ENCODE measurements at places on chromosomes 16 and 17.
A peak's percentile ranks its signal among the peaks of the same experiment; 100 is the strongest.

DNA sequence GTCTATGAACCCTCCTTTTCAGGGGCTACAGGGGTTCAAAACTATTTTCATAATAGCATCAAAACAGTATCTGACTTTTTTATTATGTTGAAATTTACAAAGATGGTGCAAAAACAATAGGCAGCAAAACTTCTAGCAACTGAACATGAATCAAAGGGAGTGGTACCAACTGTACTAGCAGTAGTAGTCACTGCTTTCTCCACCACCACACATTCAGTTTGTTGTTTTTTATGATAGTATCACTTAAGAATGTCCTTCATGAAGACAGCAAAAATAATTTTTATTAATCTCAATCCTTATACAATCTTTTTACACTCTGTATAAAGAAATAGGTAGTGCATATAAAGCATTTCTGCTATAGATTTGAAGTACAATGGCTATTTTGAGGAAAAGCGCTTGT, 47.6 kb downstream of the MED13 start:
- no peak for DNase-seq

DNA sequence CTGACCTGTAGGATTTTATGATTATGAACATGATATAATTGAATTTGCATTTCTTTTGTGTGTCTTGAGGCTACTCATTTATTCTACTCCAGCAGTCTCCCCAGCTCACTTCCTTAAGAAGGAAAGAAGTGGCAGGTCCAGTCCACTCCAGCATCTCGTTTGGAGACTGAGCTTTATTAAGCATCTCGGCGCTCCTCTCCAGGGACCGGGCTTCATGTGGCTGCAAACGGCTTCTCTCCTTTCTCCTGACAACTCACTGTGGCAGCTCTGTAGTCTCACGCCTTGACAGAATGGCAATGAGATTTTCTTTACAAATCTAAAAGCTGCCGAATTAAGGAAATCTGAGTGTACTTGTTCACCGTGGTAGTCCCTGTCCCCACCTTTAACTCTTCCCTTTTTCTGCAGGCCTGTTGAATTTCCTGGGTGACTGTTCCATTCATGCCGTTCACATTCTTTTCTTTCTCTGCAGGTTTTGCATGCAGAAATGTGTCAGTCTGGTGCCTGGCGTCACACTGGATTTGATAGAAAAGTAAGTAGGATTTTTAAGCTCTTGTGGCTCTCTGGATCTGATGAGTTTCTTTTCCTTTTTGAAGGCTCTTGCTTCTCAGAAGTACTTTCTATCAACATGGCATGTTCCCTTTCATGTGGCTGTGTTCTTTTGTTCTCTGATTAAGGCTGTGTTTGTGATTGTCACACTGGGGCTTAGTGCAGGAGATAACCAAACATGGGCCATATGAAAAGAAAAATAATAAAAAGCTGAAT, 200.5 kb upstream of the CHMP6 start:
- DNase-seq: no peak

- DNase-seq: peak; percentile 55
Observed at GRCh38 chr17:80790021-80790765, 201.4 kb upstream of the CHMP6 start.

- no peak for DNase-seq
Observed at GRCh38 chr17:63278728-63279442, 167.2 kb downstream of the CYB561 start.

DNA sequence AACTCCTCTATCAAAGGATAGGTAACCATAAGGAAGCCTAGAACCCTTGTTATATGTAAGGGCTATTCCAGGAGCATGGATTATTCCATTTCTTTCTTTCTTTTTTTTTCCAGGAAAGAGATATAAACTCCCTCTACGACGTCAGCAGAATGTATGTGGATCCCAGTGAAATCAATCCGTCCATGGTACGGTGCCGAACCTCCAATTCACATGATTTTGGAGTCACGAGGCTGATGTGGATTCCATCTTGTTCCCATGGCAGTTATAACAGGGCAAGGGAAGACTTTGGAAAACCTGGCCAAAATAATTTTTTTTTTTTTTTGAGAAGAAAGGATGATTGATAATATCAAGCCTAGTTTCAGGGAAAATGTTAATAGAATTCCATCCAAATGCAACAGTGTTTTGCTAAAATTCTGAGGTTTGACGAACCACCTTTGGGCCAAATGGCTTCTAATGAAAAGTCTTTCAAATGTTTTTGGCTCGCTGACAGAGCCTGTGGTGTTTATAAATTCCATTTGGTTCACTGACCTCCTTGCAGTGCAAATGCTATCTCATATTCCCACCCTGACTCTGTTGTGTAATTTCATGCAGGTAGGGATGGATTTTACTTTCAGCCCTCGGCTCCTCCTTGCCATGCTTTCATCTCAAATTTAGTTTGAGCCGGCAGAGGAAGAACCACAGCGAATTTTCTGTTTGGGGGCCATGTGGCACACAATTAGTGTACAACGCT, 90.0 kb downstream of the SDR42E1 start:
- no peak for DNase-seq

DNA sequence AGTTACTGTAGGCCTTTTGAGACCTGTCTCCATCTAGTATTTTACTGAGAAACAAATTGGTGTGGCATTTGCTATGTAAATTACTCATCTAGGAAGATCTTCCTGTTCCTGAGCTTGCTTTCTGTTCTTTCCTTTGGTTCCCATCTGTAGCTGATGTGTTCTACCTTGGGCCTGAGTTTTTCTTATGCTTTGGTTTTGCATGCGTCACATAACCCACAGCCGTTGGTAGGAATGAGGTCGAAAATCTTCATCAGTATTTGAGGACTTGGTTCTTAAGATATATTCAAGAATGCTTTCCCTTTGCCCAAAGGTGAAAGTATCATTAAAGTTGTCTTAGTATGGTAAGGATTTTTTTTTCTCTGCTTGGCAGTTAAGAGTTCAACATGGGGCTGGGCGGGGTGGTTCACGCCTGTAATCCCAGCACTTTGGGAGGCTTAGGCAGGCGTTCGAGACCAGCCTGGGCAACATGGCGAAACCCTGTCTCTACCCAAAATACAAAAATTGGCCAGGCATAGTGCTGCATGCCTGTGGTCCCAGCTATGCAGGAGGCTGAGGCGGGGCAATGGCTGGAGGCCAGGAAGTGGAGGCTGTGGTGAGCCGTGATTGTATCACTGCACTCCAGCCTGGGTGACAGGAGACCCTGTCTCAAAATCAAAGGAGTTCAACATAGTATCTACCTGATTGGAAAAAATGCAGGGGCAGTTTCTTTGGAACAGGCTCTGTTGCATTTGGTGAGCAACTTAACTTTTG, 28.8 kb downstream of the IST1 start:
- DNase-seq: peak; percentile 64

All from islet precursor cell (in vitro differentiated cells).